T-helper 2 cell treated with Interferon-gamma antibody and Interleukin-4, amounts not matched to agents 100 ng/mL and 5 ng/mL, for 36 hours (primary cell): ENCODE measurements at places on chromosomes 1 and 21. TPM values are rescaled to one million over a fixed set of nuclear protein-coding genes. Genes with fewer than 3 reads are reported as not detected.

The WNT9A gene
- 0.09 and 0.25 TPM in 2 replicates for total RNA-seq

The RRP1B gene
- 52.6 and 55.0 TPM in 2 replicates for total RNA-seq

The CYP4Z1 gene
- total RNA-seq: not detected in 2 replicates

The FCRLA gene
- not detected in 2 replicates for total RNA-seq

The AADACL3 gene
- not detected in 2 replicates for total RNA-seq

The PEF1 gene
- 45.7 and 47.9 TPM in 2 replicates for total RNA-seq

The S100A7 gene
- not detected in 2 replicates for total RNA-seq

The ABCG1 gene
- 11.3 and 12.4 TPM in 2 replicates for total RNA-seq

The RO60 gene
- 53.0 and 54.7 TPM in 2 replicates for total RNA-seq

The AK5 gene
- total RNA-seq: 0.61 and 1.7 TPM in 2 replicates

The LCE2A gene
- not detected in 2 replicates for total RNA-seq

The CAPN8 gene
- not detected in 2 replicates for total RNA-seq

The SYDE2 gene
- 1.5 and 2.0 TPM in 2 replicates for total RNA-seq

The RHEX gene
- not detected in 2 replicates for total RNA-seq

The WDR64 gene
- total RNA-seq: not detected in 2 replicates
